ENCODE measurements at places on chromosomes 7 and 10.

- no peak overlapping the region for H3K4me3 ChIP-seq
- no peak overlapping the region for H3K27ac ChIP-seq
- DNase-seq = no peak
- no peaks in the 10 kb centered on the region for H3K4me1 ChIP-seq
Observed at GRCh38 chr7:3879355-3880075, 578.5 kb downstream of the SDK1 start.

DNA sequence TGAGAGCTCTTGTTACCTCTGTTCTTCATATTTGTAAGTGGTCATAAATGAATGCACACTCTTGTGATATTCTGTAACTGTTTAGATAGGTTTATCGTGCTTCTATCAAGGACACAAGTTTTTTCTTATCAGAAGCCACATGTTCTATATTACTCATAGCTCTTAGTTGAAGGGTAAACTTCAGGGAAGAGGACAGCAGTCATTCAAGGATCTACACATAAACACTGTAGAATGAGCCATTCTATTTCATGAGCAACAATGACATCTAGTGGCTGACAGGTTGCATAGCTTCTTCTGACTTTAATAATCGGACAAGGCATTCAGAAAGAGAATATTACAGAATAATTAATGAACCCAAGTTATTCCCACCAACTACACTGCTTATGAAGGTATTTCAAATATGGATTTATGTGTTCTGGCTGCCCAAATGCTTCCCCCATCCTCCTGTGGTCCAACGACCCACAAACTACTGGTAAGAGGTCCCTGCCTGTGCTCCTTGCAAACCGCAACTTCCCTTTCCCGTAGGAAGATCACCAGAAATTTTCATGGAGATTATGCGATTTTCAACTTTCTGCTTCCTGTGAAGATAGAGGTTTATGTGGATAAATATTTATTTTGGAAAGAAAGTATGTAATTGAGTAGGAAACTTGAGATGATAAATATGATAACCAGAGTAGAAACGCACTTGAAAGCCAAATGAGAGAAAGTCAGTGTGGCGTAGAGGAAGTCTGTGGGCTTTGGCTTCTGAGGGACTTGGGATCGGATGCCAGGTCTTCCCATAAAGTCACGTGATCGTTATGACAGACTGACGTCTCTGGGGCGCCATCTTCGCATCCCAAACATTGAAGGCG is 16.8 kb upstream of the ABCB5 start:
- DNase-seq = peak; percentile 37
- H3K36me3 ChIP-seq = no peaks in the 10 kb centered on the region
- no peak overlapping the region for H3K4me3 ChIP-seq
- H3K27me3 ChIP-seq = peaks cover 15% of the 10 kb centered on the region
- H3K27ac ChIP-seq = no peak overlapping the region
- peaks cover 4% of the 10 kb centered on the region for H3K4me1 ChIP-seq

GRCh38 chr7:111090846-111091245 is at the start of gene LRRN3:
Gene LRRN3, plus strand, starts transcription at chr7:111091127. Its CDS starts 31,646 bp downstream, at chr7:111122773.
- peak within 1 kb of the TSS; percentile 85 for H3K27ac ChIP-seq
- H3K36me3 ChIP-seq = peaks cover 16% of the 10 kb centered on the region
- H3K27me3 ChIP-seq = no peaks in the 10 kb centered on the region

DNA sequence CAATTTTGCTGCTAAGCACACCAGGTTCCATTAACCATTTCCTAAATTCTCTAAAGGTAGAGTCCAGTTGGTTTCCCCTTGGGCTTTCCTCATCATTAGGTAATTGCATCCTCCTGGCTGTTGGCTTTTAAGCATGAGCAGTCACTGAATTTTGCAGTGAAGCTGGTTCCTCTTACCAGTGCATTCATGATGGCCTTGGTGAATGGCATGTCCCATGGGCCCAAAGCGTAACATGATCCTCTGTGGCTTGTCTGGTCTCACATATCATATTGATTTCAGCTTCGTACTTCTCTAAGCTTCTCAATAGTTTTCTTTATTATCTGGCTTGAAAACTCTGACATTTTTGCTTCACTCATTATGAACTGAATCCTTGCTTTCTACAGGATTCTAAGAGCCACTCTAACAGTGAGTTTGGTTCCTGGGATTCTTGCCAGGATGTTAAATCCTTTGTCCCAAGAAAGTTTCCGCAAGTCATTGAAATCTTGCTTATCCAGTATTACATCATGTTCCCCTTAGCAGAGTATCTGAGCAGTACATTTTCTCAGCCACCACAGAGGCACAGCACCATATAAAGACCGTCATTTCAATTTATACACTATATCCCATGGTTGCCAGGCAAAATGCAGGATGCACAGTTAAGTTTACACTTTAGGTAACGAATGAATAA is 134.2 kb downstream of the PTN start:
- H3K4me3 ChIP-seq = no peak overlapping the region
- H3K27me3 ChIP-seq = no peaks in the 10 kb centered on the region
- no peak overlapping the region for H3K27ac ChIP-seq
- no peaks in the 10 kb centered on the region for H3K36me3 ChIP-seq
- no peaks in the 10 kb centered on the region for H3K4me1 ChIP-seq
- no peak for DNase-seq

- H3K27ac ChIP-seq = no peak overlapping the region
- no peak overlapping the region for H3K4me3 ChIP-seq
- H3K4me1 ChIP-seq = no peaks in the 10 kb centered on the region
- H3K36me3 ChIP-seq = no peaks in the 10 kb centered on the region
Observed at GRCh38 chr10:61565819-61566560, 96.7 kb upstream of the CABCOCO1 start.

DNA sequence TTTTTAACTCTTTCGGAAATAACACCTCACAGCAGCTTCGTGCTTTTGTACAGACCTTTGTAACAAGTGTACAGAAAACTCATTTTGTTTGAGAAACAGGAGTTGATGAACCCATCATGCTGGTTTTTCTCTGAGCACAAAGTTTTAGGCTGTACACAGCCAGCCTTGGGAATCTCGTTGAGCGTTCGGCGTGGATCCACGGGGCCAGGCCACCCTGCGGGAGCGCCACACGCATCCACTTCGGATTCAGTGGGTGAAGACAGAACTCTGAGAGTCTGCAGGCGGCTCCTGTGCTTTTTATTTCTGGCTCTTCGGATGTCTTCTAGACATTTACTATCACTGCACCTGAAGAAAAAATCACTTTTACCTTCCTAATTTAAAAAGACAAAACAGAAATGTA is 131.2 kb downstream of the SMURF1 start:
- H3K27me3 ChIP-seq = no peaks in the 10 kb centered on the region
- no peak overlapping the region for H3K4me3 ChIP-seq
- no peaks in the 10 kb centered on the region for H3K4me1 ChIP-seq
- H3K27ac ChIP-seq = no peak overlapping the region

GRCh38 chr10:122571892-122572291 is 11.3 kb downstream of the DMBT1 start:
- H3K27ac ChIP-seq = no peak overlapping the region
- peaks cover 26% of the 10 kb centered on the region for H3K27me3 ChIP-seq
- no peak overlapping the region for H3K4me3 ChIP-seq
- no peaks in the 10 kb centered on the region for H3K4me1 ChIP-seq
- no peaks in the 10 kb centered on the region for H3K36me3 ChIP-seq

GRCh38 chr7:116632384-116632783 is 39.6 kb upstream of the MET start:
- no peak overlapping the region for H3K4me3 ChIP-seq
- no peak for DNase-seq
- H3K36me3 ChIP-seq = no peaks in the 10 kb centered on the region

DNA sequence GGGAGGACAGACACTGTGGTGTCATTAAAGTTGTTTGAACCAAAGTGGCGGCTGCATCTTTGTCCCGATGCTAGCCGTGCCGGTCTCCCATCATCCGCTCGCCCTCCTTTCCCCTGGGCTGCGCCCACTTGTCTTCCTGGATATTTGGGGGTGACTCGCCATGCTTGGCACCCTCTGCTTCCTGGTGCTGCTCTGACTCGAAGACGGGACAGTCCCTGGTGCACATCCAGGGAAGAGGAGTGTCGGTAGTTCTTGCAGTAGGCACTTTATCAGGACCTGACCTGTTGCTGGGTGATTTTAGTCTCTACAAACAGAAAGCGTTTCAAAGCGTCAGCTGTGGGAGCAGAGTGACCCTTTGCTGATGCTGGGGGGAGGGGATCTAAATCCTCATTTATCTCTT is 68.3 kb upstream of the DNAJB6 start:
- H3K27ac ChIP-seq = no peak overlapping the region
- no peaks in the 10 kb centered on the region for H3K27me3 ChIP-seq
- H3K4me3 ChIP-seq = no peak overlapping the region
- DNase-seq = no peak
- peaks cover 7% of the 10 kb centered on the region for H3K4me1 ChIP-seq

- no peaks in the 10 kb centered on the region for H3K4me1 ChIP-seq
- peaks cover 15% of the 10 kb centered on the region for H3K27me3 ChIP-seq
- no peaks in the 10 kb centered on the region for H3K36me3 ChIP-seq
- H3K4me3 ChIP-seq = no peak overlapping the region
Observed at GRCh38 chr7:112494656-112495055, 13.9 kb downstream of the LSMEM1 start.

DNA sequence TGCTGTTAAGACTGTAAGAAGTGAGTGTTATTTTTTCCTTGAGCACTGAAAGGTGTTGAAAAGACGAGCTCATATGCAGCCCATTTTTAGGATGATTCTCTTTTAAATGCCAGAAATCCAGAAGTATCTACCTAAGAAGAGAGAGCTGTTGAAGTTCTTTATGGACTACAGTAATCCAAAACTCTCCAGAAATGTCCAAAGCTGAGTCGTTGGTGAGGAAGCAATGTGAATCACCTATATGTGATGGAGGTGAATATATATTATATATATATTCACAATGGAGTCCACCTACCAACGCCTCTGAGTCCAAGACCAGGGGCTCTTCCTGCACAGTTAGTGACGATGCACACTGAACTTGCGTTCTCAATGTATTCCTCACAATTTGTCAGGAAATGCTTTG is 252.7 kb upstream of the PITRM1 start:
- H3K27ac ChIP-seq = no peak overlapping the region
- H3K4me3 ChIP-seq = no peak overlapping the region
- peaks cover 7% of the 10 kb centered on the region for H3K4me1 ChIP-seq
- H3K36me3 ChIP-seq = no peaks in the 10 kb centered on the region
- peaks cover 19% of the 10 kb centered on the region for H3K27me3 ChIP-seq

- DNase-seq = no peak
- no peak overlapping the region for H3K27ac ChIP-seq
- peaks cover 74% of the 10 kb centered on the region for H3K27me3 ChIP-seq
- H3K36me3 ChIP-seq = peaks cover 2% of the 10 kb centered on the region
- peaks cover 21% of the 10 kb centered on the region for H3K4me1 ChIP-seq
- H3K4me3 ChIP-seq = peak overlapping the region; percentile 73
Observed at GRCh38 chr10:68559251-68559650, 886 bp upstream of the TET1 start.

- no peak overlapping the region for H3K27ac ChIP-seq
- no peak overlapping the region for H3K4me3 ChIP-seq
- no peaks in the 10 kb centered on the region for H3K4me1 ChIP-seq
Observed at GRCh38 chr7:82049442-82049841, 279.6 kb upstream of the HGF start.

DNA sequence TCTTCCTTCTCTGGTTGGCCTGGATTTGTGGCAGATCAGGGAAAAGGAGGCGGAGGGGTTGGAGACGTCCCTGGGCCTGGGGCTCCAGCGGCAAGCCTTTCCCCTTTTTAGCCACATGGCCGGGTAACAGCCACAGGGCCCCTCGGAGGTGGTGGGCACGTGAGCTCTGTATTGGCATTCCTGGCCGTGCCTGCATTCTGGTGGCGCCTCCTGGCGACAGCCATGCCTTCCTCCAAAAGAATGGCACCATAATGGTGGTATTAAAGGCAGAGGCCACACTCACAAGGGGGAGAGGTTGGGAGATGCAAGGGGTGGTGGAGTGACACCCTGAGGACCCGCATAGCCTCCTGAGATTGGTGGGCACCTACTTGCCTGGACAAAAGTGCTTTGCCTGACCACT is 3.0 kb upstream of the AQP1 start:
- no peak overlapping the region for H3K27ac ChIP-seq
- no peaks in the 10 kb centered on the region for H3K4me1 ChIP-seq
- no peaks in the 10 kb centered on the region for H3K27me3 ChIP-seq
- no peaks in the 10 kb centered on the region for H3K36me3 ChIP-seq
- H3K4me3 ChIP-seq = no peak overlapping the region
- DNase-seq = no peak

- no peak overlapping the region for H3K4me3 ChIP-seq
- peaks cover 2% of the 10 kb centered on the region for H3K27me3 ChIP-seq
- no peaks in the 10 kb centered on the region for H3K4me1 ChIP-seq
- DNase-seq = no peak
Observed at GRCh38 chr7:135808206-135808605, 59.6 kb upstream of the FAM180A start.

GRCh38 chr7:50092579-50093491 is at the start of gene ZPBP:
Gene ZPBP, minus strand, starts transcription at chr7:50093246. Its CDS starts 52 bp downstream, at chr7:50093194.
- peak within 1 kb of the TSS; percentile 88 for H3K4me3 ChIP-seq
- DNase-seq = peak; percentile 57
- no peaks in the 10 kb centered on the region for H3K36me3 ChIP-seq
- H3K27ac ChIP-seq = peak within 1 kb of the TSS; percentile 91
- peaks cover 8% of the 10 kb centered on the region for H3K4me1 ChIP-seq
- no peaks in the 10 kb centered on the region for H3K27me3 ChIP-seq

GRCh38 chr10:86536294-86536861 is 14.8 kb upstream of the WAPL start:
- no peaks in the 10 kb centered on the region for H3K27me3 ChIP-seq
- peak; percentile 41 for DNase-seq
- H3K4me1 ChIP-seq = peaks cover 42% of the 10 kb centered on the region
- H3K36me3 ChIP-seq = no peaks in the 10 kb centered on the region

- no peaks in the 10 kb centered on the region for H3K27me3 ChIP-seq
- no peaks in the 10 kb centered on the region for H3K4me1 ChIP-seq
- H3K27ac ChIP-seq = no peak overlapping the region
- H3K36me3 ChIP-seq = no peaks in the 10 kb centered on the region
Observed at GRCh38 chr7:54330216-54330800, 211.9 kb upstream of the VSTM2A start.

DNA sequence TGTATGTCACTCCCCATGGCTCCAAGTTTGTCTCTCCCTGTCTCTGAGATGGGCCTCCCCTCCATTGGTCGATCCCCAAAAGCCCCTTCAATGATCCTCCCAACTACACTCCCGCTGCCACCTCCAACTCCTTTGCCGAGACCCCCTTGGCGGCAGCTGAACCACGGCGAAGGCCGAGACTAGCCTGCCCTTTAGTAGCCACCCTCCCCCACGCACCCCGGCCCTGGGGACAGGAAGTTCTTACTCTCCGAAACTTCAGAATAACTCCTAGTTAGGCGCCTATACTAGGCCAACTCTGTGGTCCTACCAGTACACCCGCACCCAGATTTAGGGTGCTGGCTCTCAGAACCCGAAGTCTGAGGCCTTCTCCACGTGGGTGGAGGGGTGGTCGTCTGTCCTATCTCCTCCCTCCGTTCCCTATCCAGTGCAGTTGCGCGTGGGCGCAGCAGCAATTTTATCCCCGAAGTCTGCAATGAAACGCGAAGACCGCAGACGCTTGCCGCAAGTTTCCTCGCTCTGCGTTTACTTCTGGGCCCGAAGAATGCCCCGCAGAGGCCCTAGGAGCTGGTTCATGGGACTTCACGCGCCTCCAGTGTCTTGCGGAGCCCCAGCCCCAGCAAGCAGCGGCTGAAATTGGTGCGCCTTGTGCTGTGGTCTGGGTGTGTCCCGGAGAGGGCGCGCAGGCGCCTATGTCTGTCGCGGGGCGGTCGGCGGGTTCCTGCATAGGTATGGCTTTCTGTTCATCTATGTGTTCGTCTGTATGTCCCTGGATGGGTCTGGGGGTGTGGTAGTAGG is 82.6 kb upstream of the SLF2 start:
- H3K36me3 ChIP-seq = peaks cover 5% of the 10 kb centered on the region
- peaks cover 67% of the 10 kb centered on the region for H3K27me3 ChIP-seq
- DNase-seq = no peak
- H3K4me3 ChIP-seq = peak overlapping the region; percentile 84
